Suprapubic skin (tissue), 4 donors: ENCODE measurements at places on chromosomes 16 and 17. TPM values are rescaled to one million over a fixed set of nuclear protein-coding genes. Genes with fewer than 3 reads are reported as not detected.

The PLEKHH3 gene
- 47.9 TPM for total RNA-seq

The ZG16B gene
- 80.5 TPM for total RNA-seq

DNA sequence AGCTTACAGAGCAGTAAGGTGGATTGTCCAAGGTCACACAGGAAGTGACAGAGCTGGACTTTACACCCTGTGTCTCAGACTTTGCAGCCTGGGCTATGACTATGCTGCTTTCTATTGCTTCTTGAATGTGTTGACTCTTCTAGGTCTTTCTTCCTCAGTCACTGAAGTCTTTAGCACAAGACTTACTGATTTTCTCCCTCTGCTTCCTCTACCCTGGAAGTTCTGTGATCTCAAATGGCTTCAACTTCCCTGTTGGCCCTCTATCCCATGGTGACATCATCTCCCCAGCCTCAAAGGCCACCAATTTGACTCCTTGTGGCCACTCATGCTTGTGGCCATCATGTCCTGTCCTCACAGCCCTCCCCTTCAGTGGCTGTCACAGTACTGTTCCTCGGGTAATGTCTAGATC, 181.3 kb downstream of the HS3ST3A1 start:
- no peak overlapping the region for H3K4me3 ChIP-seq
- no peaks in the 10 kb centered on the region for H3K36me3 ChIP-seq
- H3K27me3 ChIP-seq = no peaks in the 10 kb centered on the region
- H3K27ac ChIP-seq = no peak overlapping the region
- peaks cover 8% of the 10 kb centered on the region for H3K4me1 ChIP-seq

GRCh38 chr17:15464231-15464985, 3.0 kb downstream of the CDRT4 start:
- H3K4me3 ChIP-seq = no peak overlapping the region
- no peaks in the 10 kb centered on the region for H3K36me3 ChIP-seq
- peak overlapping the region; percentile 63 for H3K27ac ChIP-seq
- DNase-seq = no peak
- H3K4me1 ChIP-seq = peaks cover 19% of the 10 kb centered on the region
- H3K27me3 ChIP-seq = no peaks in the 10 kb centered on the region

GRCh38 chr17:79974566-79975497, 60.8 kb downstream of the TBC1D16 start:
- H3K4me1 ChIP-seq = peaks cover 9% of the 10 kb centered on the region
- H3K27me3 ChIP-seq = no peaks in the 10 kb centered on the region
- no peak overlapping the region for H3K4me3 ChIP-seq
- H3K27ac ChIP-seq = no peak overlapping the region
- peaks cover 13% of the 10 kb centered on the region for H3K36me3 ChIP-seq
- DNase-seq = peak; percentile 72

GRCh38 chr17:5825717-5826330, 241.5 kb upstream of the NLRP1 start:
- peaks cover 6% of the 10 kb centered on the region for H3K27me3 ChIP-seq
- H3K4me3 ChIP-seq = no peak overlapping the region

- no peak overlapping the region for H3K27ac ChIP-seq
- peaks cover 4% of the 10 kb centered on the region for H3K4me1 ChIP-seq
- no peaks in the 10 kb centered on the region for H3K27me3 ChIP-seq
- DNase-seq = no peak
Measured at GRCh38 chr16:46632778-46633733, 11.9 kb upstream of the SHCBP1 start.

The TBC1D3B gene
- 6.1 TPM for total RNA-seq

The PITPNM3 gene
- 31.1 TPM for total RNA-seq

GRCh38 chr16:57616241-57616640, 12.2 kb upstream of the ADGRG1 start:
- no peak overlapping the region for H3K4me3 ChIP-seq
- DNase-seq = peak; percentile 44
- H3K36me3 ChIP-seq = no peaks in the 10 kb centered on the region
- H3K27me3 ChIP-seq = no peaks in the 10 kb centered on the region

GRCh38 chr17:7018331-7018964, 4.4 kb upstream of the BCL6B start:
- H3K36me3 ChIP-seq = peaks cover 6% of the 10 kb centered on the region
- H3K4me3 ChIP-seq = peak overlapping the region; percentile 46
- H3K27ac ChIP-seq = peak overlapping the region; percentile 85
- H3K4me1 ChIP-seq = peaks cover 87% of the 10 kb centered on the region
- DNase-seq = no peak
- H3K27me3 ChIP-seq = no peaks in the 10 kb centered on the region

The TBC1D3K gene
- not detected for total RNA-seq

- DNase-seq = no peak
- no peak overlapping the region for H3K27ac ChIP-seq
- H3K36me3 ChIP-seq = no peaks in the 10 kb centered on the region
Measured at GRCh38 chr16:12146966-12147365, 170.4 kb downstream of the SNX29 start.

DNA sequence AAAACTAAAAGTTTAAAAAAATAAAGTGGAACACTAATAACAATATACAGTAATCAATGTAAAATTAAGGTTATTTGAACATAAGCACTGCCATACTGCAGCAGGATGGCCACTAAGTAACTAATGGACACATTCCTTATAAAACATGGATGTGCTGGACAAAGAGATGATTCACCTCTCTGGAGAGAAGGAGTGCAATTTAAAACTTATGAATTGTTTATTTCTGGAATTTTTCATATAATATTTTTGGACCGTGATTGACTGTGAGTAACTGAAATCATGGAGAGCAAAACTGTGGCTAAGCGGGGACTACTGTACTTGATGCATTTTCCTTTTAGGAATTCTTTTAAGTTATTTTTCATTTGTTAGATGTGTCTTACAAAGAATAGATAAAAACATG, 21.8 kb downstream of the CBFB start:
- no peak overlapping the region for H3K4me3 ChIP-seq
- peaks cover 20% of the 10 kb centered on the region for H3K36me3 ChIP-seq
- no peaks in the 10 kb centered on the region for H3K27me3 ChIP-seq
- no peak for DNase-seq

- no peaks in the 10 kb centered on the region for H3K27me3 ChIP-seq
- no peak overlapping the region for H3K27ac ChIP-seq
- no peaks in the 10 kb centered on the region for H3K36me3 ChIP-seq
- DNase-seq = no peak
- H3K4me3 ChIP-seq = no peak overlapping the region
Measured at GRCh38 chr17:56925088-56925487, 11.2 kb upstream of the TRIM25 start.

- no peak overlapping the region for H3K4me3 ChIP-seq
- peaks cover 8% of the 10 kb centered on the region for H3K4me1 ChIP-seq
- no peaks in the 10 kb centered on the region for H3K27me3 ChIP-seq
Measured at GRCh38 chr16:78749745-78750268, 650.4 kb downstream of the WWOX start.

DNA sequence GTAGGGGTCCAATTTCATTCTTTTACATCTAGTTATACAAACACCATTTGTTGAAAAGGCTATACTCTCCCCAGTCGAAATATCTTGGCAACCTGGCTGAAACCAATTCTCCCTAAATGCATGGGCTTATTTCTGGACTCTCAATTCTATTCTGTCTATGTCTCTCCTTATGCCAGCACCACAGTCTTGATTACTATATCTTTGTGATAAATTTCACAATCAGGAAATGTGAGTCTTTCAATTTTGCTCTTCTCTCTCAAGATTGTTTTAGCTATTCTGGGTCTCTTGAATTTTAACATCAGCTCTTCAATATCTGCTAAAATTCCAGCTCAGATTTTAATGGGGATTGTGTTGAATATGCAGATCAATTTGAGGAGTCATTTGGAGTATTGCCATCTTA, 5.9 kb upstream of the TRIM25 start:
- H3K27ac ChIP-seq = no peak overlapping the region
- no peaks in the 10 kb centered on the region for H3K36me3 ChIP-seq
- no peak for DNase-seq
- no peaks in the 10 kb centered on the region for H3K27me3 ChIP-seq
- peaks cover 15% of the 10 kb centered on the region for H3K4me1 ChIP-seq
